ENCODE measurements at places on chromosomes 11 and 22.

- DNase-seq, result no peak
Measured at GRCh38 chr11:102849311-102849710, 5.9 kb upstream of the MMP3 start.

GRCh38 chr11:125931668-125932067 is 14.2 kb upstream of the VSIG10L2 start:
- no peak for DNase-seq

DNA sequence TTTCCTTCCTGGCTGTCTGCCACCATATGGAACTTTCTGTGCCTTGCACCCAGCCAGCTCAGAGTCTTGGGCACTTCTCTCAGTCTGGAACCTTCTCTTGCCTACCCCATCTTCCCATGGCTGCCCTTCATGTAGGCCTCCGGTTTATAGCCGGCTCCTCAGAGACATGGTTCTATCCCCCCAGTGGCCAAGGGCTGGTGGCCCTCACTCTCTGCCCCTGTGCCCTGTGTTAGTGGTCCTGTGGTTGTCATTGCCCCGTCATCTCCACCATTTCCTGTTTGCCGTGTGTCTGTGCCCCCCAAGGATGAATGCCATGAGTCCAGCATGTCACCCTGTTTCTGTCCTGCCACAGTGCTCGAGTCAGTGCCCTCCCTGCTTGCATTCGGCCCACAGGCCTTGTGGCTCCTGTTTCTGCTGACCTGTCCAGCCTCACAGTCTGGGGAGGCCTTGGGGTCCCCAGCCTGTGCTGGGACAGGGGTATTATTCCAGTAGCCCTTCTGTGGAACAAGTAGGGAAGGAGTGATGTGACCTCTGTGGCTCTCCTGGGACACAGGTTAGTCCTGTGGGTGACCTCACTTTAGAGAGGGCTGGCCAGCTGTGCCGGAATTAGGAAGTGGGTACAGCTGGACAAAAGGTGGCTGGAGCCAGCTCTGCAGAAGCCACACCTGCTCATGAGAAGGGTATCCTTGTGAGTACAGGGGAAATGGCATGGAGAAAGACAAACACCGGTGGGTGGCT is 30.7 kb downstream of the ST3GAL4 start:
- no peak for DNase-seq

DNA sequence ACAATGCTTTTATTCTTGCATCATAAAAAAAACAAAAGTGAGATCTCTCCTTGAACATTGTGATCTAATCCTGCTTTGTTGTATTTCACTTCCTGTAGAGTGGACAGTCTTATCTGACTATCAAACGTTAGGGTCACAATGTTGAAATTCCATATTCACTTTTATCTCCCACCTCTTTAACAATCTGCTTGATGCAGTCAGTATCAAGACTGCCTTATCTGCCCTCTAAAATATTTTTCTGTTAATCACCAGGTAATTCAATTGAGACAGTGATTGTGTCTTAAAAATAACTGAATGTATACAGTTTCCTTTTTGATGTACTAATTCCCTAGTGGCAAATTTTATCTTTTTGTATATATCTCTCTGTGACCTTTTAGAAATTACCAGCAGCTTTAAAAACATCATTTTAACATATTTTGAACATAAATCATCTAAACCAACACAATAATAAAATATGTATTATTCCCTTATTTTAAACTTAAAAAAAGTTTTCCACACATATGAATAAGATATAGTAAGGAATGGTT is 143.1 kb upstream of the MPPED2 start:
- DNase-seq, result no peak

- DNase-seq, result no peak
Measured at GRCh38 chr11:69983897-69984438, 94.1 kb upstream of the ANO1 start.

DNA sequence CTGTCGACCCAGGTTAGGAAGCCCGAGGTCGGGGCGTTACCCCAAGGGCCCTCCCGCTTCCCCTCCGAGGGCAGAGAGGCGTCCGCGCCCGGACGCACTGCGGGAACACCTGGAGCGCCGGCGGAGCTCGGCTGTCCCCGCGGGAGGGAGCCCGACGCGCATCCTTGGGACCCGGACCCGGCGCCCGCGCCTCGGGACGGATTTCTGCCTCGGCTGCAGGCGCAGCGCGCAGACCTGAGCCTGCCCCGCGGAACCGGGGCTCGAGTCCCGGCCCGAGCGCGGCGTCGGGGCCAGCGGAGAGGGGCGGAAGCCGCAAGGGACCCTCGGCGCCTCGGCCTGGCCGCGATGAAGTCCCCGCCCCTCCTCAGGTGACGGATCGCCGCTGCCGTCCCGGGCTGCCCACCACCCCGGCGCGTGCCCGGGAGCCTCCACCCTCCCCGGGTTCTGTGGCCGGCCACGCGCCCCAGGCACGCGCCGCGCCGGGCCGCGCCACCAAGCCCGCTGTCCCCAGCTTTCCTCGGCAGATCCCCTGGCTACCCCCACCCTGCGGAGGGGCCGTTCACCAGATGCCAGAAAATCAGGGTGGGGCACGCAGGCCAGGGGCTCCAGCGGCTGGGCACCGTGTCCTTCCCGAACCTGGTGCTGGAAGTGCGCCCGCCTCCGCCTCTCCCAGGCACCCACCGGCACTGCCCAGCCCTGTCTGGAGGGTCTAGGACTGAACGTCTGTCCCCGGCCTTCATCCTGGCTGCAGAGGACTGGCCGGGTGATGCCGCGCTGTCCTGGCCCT is 410 bp downstream of the GLB1L3 start:
- no peak for DNase-seq

DNA sequence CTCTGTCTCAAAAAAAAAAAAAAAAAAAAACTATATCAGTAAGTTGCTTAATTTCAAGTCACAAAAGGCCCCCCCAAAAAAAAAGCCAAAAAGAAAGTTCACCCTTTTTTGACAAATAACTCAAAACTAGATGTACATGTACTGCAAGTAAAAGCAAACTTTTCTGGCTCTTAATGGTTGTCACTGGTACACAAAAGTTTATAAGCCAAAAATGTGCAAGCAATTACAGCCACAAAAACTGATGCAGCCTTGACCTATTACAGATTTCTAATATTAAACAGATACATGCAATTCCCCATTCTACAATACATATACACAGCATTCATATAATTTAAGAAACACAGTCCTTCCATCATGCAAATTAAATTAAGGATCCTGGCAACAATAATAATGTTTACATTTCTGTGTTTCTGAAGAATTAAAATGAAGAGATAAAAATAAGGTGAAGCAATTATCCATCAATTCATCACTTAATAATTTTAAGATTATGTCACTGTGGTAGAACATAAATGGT is 18.6 kb downstream of the PICALM start:
- DNase-seq, result no peak

- DNase-seq, result no peak
Measured at GRCh38 chr11:130469181-130469580, 20.7 kb downstream of the ADAMTS15 start.

GRCh38 chr11:13303668-13304649 is 26.4 kb downstream of the BMAL1 start:
- no peak for DNase-seq
